ENCODE measurements at places on chromosomes 4 and X.

DNA sequence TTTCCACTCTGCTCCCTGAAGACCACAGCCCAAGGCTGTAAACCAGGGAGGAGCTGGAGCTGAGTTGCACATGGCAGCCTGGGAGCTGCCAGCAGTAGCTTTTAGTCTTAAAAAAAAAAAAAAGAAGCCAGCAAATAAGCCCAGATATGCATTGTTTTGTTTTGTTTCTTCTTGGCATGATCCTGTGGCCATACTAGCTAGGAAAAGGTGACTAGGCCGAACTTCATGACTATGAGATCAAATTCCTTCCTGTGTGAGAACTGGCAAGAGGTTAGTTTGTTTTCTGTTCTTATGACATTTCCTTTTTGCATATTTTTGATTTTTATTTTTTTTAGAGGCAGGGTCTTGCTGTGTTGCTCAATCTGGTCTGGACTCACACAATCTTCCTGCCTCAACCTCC is 323.3 kb downstream of the DCTD start:
- DNase-seq = no peak

DNA sequence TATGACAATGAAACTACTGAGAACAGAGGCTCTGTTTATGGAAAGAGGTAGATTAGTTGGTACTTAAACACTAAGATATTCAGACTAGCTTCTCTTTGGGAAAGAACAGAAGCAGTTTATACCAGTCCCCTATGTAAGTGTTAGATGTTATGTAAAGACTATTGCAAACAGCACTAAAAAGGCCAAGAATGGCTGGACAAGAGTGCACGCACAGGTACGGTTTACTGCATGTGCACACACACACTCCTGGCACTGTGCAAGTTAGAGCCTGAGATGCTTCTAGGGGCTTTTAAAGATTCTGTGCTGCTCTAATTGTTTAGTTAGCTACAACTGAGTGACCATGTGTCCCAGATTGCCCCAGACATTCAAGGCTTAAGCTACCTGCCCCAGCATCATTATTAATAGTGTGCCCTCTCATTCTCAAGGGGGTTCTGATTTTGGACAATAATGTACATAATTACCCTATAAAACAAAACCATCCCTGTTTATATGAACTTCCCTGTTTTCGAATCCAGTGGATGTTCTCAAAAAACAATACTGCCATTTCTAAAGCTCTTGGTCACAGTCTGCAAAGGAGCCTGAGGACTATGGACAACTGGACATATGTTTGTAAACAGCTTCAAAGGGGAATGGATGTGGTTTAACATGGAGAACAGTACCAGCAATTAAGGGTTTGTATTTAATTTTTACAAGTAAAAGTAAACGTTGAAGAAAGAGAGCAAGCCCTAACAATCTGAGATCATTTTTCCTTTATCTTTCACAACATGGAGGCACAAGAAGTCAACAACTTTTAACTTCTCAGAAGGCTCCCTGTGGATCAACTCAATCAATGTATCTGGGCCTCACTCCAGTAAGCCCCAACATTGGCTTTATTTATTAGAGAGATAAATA is 2.0 kb downstream of the SETD7 start:
- no peak for DNase-seq

DNA sequence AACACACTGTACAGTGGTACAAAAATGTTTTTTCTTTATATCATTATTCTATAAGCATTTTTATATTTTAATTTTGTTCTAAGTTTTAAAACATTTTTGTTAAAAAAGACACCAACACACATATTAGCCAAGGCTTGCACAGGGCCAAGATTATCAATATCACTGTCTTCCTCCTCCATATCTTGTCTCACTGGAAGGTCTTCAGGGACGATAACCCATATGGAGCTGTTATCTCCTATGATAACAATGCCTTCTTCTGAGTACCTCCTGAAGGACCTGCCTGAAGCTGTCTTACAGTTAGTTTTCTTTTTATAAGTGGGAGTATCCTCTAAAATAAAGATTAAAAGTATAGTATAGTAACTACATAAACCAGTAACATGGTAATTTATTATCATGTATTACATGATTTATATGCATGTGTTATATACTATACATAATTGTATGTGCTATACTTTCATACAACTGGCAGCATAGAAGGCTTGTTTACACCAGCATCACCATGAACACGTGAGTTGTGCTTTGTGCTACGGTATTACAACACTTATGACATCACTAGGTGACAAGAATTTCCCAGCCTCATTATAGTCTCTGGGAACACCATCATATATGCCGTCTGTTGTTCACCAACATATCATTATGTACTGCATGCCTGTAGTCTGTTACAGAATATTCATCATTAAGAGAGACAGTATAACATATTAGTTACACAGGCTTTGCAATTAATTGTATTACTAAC is 90.7 kb downstream of the WDFY3 start:
- no peak for DNase-seq

DNA sequence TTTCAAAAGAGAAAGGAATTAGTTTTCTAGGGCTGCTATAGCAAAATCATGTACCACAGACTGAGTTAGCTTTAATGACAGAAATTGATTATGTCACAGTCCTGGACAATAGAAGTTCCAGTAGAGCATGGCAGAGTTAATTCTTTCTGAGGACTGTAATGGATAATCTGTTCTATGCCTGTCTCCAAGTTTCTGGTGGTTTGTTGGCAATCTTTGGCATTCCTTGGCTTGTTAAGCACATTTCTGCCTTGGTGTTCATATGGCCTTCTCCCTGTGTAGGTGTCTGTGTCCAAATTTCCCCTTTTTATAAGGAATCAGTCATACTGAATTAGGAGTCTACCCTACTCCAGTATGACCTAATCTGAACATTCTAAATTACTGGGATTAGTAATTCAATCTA is 336.1 kb upstream of the PABPC4L start:
- DNase-seq = no peak

DNA sequence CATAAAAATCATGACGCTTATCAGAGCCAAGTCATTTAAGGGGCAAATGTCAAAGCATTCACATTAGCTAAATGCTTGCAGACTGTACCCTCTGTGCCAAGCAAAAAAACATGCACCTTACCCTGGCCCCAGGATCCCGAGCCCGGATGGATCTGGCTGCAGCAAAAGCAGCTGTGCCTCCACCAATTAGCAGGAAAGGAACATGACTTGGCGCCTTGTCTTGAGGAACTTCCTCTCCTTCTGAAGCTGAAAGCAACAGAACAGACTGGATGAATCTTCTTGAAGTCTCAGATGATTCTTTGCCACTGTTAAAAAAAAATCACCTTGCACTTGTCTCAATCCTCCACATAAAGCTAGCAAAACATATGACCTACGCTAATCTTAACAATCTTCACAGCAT is 18.0 kb downstream of the AIFM1 start:
- no peak for DNase-seq

GRCh38 chrX:119954374-119954773 is 10.8 kb upstream of the NKAP start:
- no peak for DNase-seq

DNA sequence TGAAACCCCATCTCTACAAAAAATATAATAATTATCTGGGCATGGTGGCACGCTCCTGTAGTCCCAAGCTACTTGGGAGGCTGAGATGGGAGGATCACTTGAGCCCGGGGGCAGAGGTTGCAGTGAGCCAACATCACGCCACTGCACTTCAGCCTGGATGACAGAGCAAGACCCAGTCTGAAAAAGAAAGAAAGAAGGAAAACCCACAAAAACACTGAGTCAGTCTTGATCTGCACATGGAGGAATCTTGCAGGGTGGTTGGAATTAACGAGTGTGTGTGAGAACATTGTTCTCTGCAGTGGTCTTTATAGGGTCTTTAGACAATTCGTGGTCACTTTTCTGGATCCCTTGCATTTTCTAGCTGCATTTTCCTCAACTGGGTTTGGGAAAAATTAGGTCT is 23.2 kb downstream of the ADD1 start:
- DNase-seq = no peak

- DNase-seq = no peak
Observed at GRCh38 chr4:176611951-176612350, 180.8 kb downstream of the VEGFC start.

GRCh38 chrX:38848671-38849455 is 47.6 kb downstream of the MID1IP1 start:
- no peak for DNase-seq

- no peak for DNase-seq
Observed at GRCh38 chr4:110781944-110782343, 159.1 kb upstream of the PITX2 start.

DNA sequence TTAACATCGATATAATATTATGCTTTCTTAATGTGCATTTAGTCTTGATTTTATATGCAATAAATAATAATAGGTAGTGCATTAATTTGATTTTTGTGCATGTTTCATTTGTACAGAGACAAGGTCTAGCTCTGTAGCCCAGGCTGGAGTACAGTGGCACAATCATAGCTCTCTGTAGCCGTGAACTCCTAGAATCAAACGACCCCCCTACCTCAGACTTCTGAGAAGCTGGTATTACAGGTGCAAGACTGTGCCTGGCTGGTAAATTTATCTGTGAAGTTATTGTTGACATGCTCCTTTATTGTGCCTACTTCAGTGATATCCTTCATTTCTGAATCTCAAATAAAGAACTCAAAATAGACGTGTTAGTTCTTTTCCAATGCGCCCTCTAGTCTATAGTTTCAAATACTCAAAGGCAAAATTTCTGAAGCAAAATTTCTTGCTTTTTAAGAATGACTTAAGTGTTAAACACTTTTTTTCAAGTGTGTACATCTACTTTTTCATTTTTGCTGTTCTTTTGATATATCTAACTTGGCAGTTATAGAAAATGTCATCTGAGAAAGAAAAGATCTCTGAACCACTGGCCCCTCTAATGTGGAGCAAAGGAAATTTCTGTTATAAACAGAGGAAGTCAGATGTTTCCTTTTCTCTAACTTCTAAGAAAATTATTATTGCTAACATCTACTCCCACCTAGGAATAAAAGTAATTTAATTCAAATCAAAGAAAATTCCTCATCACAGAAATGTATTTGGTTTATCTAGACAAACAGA is 28.3 kb upstream of the GUCY1A1 start:
- no peak for DNase-seq

GRCh38 chr4:20126906-20127305 is 124.8 kb upstream of the SLIT2 start:
- DNase-seq = no peak

DNA sequence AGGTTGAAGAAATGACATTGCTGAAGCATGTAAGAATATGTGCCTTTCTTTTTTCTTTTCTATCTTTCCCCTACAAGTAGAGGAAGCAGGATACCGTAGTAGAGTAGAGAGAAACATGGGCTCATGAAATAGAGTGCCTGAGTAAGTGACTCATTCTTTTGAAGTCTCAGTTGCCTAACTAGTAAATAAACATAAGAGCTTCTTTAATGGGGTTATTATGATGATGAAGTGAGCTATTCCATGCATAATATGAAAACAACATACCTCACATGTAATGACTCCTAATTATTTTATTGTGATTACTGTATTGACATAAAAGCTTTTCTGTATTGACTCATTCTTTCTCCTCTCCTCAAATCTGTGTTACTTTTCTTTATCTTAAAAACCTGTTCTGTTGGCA is 1538.2 kb downstream of the TECRL start:
- DNase-seq = no peak

- no peak for DNase-seq
Observed at GRCh38 chr4:171714791-171715454, 98.3 kb upstream of the GALNTL6 start.

DNA sequence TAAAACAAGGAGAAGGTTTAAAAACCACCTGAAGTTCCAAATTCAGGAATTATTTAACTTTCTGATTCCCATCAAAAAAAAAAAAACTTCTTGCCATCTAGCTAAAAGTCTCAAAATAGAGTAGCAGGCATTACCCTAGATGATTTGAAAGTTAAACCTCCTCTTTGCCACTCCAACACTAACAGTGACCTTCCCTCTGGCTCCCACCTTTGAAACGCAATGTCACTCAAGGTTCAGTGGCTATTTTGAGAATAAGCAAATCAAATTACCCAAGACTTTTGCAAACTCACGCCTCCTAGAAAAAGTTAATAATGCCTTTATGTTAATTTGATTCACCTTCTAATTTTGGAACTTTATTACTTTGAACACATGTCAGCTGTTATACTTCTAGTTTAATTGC is 103.2 kb downstream of the ARHGAP6 start:
- DNase-seq = no peak

GRCh38 chrX:50941638-50942037 is 31.1 kb downstream of the BMP15 start:
- no peak for DNase-seq

- peak; percentile 34 for DNase-seq
Observed at GRCh38 chr4:8228319-8229250, 29.5 kb downstream of the SH3TC1 start.

- no peak for DNase-seq
Observed at GRCh38 chr4:138599965-138600364, 357.8 kb upstream of the SLC7A11 start.

- DNase-seq = no peak
Observed at GRCh38 chr4:108493596-108493931, 126.8 kb upstream of the RPL34 start.

GRCh38 chrX:44062840-44063239 is 89.7 kb upstream of the NDP start:
- no peak for DNase-seq

GRCh38 chr4:7189066-7189465 is 3.3 kb upstream of the SORCS2 start:
- no peak for DNase-seq

DNA sequence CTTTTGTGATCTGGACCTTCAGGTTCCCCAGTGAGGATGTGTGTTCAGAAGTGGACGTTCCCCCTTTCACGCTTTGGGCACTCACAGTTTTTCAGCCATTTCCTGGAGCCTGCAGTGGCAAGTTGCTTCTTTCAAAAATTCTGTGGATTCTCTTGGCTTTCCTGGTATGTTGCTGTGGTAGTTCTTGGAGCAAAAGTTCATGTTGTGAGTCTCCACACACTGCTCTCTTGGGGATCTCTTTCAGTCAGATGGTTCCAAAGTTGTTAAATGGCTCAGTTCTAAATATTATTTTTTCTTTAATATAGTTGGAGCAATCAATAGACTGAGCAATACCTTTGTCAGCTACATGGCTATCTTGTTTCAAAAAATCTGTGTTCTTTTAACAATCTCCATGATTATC is 28.5 kb upstream of the BANK1 start:
- no peak for DNase-seq

DNA sequence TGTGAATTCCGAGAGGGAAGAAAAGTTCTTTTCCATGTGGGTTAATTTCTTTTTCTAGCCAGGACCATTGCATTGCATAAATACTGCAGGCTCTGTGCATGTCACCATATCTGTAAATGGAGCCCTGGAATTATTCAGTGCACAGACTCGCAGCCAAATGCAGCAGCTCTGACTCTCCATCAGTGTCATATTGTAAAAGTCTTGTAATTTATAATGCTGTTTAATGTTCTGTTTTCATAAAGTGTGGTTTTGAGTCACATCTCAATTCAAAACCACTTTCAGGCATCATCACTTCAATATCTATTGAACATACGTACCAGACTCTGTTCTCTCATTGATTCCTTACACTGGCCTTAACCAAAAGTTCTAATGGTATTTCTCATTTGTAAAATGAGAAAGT is 193.9 kb upstream of the RPL34 start:
- no peak for DNase-seq

- DNase-seq = no peak
Observed at GRCh38 chrX:24513416-24513815, 48.3 kb downstream of the PDK3 start.
